ENCODE measurements at places on chromosomes 7 and 10.

DNA sequence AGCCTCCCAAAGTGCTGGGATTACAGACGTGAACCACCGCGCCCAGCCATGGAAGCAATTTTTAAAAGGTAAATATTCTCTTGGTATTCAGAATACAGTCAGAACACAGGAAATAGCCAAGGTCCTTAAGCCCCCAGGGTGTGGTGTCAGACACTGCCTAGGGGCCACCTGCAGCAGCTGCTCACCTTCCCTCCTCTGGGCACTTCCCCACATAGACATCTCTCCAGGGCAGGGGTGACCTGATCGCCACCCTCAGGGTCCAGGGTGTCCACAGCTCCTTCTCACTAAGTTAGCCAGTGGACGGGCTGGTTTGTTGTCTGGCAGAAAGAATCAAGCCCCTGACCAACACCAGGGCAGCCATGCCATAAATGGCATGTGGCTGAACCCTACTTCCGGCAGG is 15.9 kb downstream of the URGCP start:
- no peak for DNase-seq

- no peak for DNase-seq
Measured at GRCh38 chr10:69096045-69096444, 8.1 kb downstream of the SRGN start.

DNA sequence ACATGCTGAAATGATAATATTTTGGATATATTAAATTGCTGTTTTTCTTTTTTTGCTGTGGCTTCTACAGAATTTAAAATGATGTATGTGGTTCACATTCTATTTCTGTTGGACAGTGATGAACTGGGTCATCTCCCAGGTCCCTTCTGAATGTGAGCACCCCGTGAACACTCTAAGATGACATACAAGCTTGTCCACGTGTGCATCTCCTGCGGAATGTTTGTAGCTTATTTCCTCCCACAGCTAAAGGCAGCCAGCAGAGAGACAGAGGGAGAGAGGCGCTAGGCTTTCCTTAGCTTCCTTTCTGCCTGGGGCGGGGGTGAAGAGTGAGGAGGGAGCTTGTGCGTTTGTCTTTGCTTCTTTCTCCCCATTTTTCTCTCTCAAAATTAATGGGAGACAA is 219.1 kb downstream of the EMX2 start:
- DNase-seq: no peak

DNA sequence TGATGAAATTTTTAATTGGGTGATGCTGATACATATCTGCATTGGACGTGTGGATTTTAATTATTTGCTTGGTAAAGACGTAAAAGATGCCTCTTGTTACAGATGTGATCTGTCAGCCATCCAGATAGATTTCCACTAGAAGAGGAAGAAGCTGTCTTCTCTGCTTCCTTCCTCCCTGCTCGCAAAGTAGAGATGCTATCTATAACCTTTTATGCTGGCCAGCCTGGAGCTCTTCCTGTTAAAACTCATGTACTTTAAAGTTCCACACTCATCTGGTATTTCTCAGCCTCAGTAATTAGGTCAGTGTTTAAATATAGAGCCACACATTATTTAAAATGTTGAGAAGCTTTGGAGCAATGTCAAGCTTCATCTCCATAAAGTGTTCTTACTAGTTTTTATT is 51.2 kb upstream of the TMEM229A start:
- DNase-seq: no peak

- no peak for DNase-seq
Measured at GRCh38 chr7:133934262-133934976, 192.7 kb upstream of the LRGUK start.

DNA sequence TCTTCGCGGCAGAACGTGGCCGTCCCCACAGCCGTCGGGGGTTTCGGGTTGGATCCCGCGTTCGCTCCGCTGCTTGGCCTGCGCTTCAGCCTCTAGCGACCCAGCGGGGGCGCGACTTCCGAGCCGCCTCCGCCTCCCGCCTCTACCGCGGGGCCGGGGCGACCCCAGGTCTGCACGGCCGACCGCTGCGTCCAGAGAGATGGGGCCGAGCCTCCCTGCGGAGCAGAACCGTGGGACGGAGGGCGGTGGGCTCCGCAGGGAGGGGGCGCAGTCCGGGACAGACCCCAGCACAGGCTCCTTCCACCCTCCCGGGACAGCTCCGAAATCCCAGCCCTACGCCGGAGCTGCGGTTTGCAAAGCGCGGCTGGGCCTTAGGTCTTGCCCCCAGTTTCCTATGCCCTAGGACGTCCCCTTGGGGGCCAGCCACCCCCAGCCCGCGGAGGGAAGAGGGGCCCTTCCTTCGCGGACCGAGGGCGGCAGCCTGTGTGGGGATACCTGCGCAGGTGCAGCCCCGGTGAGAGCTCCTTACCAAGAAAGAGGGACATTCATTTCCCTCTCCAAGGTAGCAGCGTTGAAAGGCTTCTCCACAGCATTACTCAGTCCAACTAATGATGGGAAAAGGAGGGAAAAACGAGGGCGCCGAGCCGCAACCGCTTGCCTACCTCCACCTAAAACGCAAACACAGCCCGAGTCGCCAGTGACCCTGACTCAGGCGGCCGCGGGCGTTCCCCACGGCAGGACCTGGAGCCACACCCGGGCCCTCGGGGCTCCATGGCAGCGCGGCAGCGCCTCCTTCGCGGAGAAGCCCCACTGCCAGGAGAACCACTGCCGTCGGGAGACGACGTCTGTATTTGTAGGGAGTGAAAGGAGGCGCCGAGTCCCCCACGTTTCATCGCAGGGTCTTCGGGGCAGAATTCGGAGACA is 115.7 kb downstream of the BMS1 start:
- DNase-seq: no peak

Data from spinal cord (tissue), 10 donors.